B cell (primary cell): ENCODE measurements at places on chromosomes 5 and 9.

GRCh38 chr9:89475891-89476440 lies 21.9 kb downstream of the SEMA4D start:
- no peak for DNase-seq

DNA sequence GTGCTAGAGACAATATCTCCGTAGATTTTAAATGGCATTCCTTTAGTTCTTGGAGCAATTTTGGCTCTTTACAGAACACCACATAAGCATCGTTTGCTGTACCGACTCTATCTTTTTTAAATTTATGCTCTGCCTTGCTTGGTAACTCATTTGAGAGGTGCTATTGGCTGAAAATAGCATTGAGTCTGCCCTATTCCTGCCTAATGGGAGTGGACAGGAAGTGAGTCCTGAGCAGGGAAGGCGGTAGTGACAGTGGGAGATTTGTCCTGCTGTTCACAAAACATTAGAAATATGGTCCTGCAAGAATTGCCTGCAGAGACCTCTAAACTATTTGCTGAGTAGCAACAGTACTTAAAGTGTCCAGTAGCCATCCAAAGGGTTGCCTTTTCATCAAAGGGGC lies 115.2 kb upstream of the IFNE start:
- no peak for DNase-seq

DNA sequence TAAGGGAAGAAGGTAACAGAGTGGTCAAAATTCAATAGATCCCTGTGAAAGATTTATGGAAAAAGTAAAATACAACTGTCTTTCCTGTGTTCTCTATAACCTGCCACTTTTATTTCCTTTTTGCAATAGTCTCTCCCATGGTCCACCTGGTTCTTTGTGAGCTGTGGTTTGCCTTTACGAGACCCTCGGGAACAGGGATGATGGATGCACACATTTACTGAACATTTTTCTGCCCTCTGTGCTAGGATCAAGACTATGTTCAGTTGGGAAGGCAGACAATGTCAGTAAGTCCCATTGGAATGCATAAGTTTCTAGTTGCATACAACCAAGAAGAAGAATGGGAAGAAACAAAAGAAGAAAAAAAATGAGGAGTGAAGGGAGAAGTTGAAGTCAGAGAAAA lies 281.2 kb downstream of the TRPM3 start:
- DNase-seq: no peak

- DNase-seq: no peak
Observed at GRCh38 chr5:171369056-171369455, 18.6 kb upstream of the NPM1 start.

DNA sequence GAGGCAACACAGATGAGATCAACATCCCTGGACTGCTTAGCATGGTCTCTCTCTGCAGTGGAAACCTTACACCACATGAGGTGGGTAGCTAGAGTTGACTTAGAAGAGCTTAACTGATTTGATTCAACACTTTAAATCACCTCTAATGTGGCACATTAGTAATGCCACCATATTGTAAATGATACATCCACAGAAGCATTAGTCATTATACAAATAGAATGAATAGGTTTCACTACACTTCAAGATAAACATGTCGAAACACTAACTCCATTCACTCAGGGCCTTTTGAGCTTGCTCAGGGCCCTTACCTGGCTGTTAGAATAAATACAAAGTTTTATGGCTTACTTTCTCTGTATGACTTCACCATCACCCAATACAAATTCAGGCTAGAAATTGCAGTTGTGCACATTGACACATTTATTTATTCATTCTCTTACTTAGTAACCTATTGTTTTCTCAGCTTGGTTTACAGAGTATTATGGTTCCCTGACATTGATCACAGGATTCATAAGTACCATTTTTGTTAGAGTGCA lies 9.3 kb upstream of the SMAD5 start:
- DNase-seq: no peak

DNA sequence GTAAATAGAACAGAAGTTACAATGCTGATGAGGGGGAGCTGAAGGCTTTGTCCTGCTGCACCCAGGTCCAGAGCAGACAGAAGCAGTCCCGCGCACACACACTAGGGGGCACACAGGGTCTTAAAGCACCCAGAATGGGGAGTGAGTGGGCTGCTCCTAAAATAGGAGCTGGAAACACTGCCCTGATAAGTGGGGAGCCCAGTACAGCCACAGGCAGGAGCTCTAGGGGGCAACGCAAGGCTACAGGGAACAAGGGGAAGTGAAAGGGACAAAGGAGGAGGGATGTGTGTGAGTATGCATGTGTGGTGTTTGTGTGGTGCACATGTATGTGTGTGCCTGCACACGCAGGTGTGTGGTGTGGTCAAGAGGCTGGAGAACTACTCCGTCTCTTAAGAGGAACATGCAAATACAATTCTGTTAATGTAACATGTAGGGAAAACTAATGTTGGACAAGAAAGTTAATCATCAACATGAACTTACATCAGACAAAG lies 191.5 kb downstream of the ROR2 start:
- peak; percentile 11 for DNase-seq

DNA sequence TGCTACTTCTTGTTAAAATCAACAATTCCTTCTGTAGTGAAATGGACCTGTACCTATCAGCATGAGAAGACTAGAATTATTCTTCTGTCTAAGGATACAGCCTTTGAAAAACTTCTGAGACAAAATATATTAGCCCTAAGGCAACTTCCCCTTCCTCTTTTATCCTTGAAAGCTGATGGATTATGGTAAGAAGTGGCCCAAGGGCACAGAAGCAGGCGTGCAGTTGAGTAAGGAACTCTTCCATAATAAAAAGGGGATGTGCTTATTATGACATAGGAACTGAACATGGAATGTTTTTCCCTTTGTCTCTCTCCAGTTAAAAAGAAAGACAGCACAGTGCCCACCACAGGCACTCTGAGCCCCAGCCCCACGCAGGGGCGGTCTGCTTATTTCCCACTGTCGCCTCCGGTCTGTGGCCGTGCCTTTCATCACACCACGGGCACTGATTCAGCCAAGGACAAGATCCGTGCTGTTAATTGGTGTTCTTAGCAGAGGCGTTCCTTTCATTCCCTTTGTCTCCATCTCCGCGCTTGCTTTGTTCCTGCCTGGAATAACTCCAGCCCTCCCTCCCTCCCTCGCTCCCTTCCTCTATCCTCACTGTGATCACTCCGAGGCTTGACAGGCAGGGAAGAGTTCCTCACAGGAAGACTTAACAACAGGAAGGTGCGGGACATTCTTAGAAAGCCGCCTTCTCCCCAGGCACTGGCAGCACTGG lies 135.9 kb upstream of the OTULINL start:
- DNase-seq: no peak

DNA sequence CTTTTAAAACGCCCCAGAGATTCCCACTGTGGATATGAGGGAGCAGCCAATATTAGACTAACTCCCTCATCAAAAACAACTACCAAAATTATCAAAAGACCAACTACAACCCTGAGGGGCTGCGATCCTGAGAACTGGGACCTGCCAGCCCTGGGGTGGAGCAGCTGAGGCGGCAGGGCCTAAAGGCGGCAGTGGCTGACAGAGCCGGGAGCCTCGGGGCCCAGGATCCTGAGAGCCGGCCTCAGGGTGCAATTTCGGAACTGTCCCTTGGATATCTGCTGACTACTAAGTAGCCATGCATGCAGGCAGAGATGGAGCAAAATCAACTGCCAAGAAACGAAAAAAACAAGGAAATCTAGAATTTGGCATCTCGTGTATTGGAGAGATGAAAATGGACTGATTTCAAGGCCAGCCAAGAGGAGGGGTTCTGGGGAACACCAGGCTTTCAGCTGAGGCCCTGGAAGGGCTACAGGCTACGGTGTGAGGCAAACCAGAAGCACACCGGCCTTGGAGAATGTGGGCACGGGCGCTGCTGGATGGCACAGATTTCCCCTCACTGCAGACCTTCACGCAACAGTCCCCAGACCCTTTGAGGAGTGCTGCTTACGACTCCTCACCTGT lies 63.6 kb upstream of the UBAC1 start:
- no peak for DNase-seq

GRCh38 chr5:43073597-43074546 lies 33.8 kb upstream of the ANXA2R start:
- peak; percentile 66 for DNase-seq

DNA sequence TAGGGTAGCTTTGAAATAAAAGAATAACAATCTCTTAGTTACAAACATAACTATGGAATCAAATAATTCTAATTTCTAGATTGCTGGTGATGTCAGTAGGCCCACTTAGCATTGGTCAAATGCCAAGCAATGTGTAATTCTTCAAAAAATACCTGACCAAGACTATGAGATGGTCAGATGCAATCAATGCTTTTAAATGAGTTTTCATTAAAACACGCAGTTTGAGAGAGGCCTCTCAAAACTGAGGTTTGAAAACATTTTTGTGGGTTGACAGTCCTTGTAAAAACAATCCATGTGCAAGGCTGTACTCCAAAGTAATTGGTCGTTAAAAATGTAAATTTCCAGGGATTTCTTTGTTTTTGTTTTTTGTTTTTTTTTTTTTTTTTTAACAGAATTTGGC lies 1.2 kb upstream of the RLN2 start:
- DNase-seq: no peak

DNA sequence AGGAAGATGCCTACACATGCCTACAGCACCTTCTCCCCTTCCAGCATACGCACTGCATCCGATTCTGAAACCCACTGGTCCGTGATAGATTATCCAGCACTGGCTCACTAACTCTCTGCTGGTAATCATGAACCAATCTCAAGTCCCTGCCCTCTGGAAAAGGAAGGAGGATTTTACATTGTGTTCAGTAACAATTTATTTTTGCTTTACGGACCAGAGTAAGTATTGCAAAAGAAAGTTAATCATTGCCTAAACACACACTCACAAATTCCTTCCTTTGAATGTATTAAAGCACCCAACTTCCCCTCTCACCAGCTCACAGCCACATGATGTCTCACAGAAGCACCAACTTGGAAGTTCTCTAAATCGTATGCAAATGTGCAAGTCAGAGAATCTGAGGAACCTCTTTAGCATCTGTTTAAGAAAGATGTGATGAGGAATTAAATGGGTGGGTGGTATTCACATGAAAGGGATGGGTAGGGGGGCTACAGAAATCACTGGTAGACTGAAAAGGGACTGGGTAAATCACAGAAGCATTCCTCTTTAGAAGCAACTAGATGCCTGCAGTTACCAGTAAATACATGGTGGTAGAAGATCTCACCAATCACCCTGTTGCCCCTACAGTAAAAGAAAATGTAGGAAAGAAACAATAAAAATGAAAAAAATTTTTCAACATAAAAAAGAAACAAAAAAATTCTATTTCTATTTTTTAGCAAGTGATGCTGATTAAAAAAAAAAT lies 8.4 kb downstream of the GNAQ start:
- peak; percentile 53 for DNase-seq

GRCh38 chr5:98927989-98928872 lies 576 bp downstream of the CHD1 start:
- no peak for DNase-seq

DNA sequence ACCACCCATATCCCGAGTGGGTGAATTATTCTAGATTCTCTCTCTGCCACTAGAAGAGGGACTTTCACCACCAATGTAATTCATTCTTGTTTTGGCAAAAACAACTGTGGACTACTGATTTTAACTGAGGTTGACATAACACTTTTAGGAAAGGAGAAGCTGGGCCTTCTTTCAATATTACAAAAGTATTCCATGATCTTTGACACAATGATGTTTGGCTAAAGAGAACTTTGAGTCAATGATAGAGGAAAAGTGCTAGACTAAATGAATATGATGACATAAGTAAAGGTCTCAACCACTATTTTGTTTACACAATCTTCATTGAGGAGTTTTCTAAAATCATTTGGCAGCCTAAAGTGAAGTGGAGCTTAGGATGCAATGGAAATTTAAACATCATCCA lies 336.9 kb upstream of the PDE4D start:
- DNase-seq: no peak

DNA sequence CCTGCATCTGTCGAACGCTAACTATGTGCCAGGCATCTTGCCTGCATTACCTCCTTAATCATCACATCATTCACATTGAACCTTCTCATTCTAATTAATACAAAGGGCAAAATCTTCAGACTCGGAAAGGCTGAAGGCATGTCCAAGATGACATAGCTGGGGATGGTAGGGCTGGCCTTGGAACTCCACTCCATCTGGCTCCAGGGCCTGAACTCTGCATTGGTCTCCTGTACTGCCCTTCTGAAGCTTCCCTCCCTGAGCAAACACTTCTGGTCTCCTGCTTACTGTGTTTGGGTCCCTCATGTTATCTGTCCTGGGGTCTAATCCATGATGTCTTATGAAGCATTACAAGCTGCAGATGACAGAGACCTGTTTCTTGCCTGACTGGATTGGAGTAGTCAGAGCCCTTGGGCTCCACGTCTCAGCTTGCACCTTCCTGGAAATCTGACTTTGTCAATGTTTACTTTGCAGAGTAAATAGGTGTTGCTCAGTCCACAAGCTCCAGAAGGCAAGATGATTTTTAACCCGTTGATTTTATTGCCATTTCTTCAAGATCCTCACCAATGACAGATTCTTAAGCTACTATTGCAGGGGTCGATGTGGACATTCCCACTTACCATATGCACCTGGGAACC lies 106.1 kb downstream of the GALNT10 start:
- DNase-seq: no peak

GRCh38 chr5:136133222-136133921 lies 727 bp downstream of the SMAD5 start:
- DNase-seq: peak; percentile 51

- DNase-seq: no peak
Observed at GRCh38 chr9:4080921-4081895, 218.7 kb downstream of the GLIS3 start.

GRCh38 chr9:108468364-108468763 lies 387.4 kb downstream of the ACTL7B start:
- no peak for DNase-seq

DNA sequence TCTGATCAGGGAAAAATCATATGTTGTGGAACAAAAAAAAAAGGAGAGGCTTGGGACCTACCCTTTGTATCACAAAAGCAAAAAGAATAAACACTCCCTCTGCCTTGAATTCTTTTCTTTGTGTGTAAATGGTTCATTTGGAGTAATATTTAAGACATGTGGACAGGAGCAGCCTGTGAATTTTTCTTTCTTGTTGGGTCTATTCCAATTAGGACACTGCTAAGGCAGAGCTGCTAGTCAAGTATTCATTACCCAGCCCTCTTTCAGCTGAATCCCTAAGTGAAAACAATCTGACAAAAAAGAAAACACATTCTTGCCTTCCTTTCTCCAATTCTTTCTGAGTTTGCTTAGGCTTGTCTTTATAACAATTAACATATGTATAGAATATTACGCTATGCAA lies 330.0 kb downstream of the EBF1 start:
- DNase-seq: no peak
